Endodermal cell (in vitro differentiated cells): ENCODE measurements at places on chromosomes 12 and 14. TPM values are rescaled to one million over a fixed set of nuclear protein-coding genes. Genes with fewer than 3 reads are reported as not detected.

- DNase-seq, result no peak
- no peak overlapping the region for H3K4me3 ChIP-seq
- no peaks in the 10 kb centered on the region for H3K27me3 ChIP-seq
- H3K27ac ChIP-seq, result no peak overlapping the region
Measured at GRCh38 chr14:99515301-99516155, 34.3 kb downstream of the CCNK start.

MLXIP gene
- total RNA-seq, result 25.6 and 27.4 TPM in 2 replicates

DNA sequence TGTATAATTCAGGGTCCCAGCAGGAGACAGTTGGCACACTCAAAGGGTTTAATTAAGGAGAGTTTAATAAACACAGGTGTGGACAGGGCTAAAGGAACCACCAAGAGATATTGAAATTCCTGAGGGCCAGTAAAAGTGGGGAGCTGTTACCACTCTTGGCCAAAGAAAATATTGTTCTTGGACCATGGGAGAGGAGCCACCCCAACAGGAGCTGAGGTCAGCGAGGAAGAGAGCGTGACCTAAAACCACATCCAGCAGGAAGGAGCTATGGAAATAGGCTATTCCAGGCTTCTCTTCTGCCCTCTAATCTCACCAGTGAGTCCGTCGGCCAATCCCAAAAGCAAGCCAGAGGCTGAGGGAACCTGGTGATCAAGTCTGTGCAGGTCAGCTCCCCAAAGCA lies 390.8 kb downstream of the MED13L start:
- no peaks in the 10 kb centered on the region for H3K36me3 ChIP-seq
- H3K4me3 ChIP-seq, result no peak overlapping the region
- peaks cover 7% of the 10 kb centered on the region for H3K4me1 ChIP-seq
- no peak overlapping the region for H3K27ac ChIP-seq
- DNase-seq, result no peak

GRCh38 chr14:38561657-38562056 lies 305.8 kb upstream of the CLEC14A start:
- no peaks in the 10 kb centered on the region for H3K4me1 ChIP-seq
- H3K36me3 ChIP-seq, result no peaks in the 10 kb centered on the region
- no peak overlapping the region for H3K4me3 ChIP-seq
- H3K27me3 ChIP-seq, result no peaks in the 10 kb centered on the region

DDN gene
- total RNA-seq, result 0.31 to 1.7 TPM (median 0.44 TPM) in 3 replicates
